Neural cell (in vitro differentiated cells): ENCODE measurements at places on chromosomes 3 and 15. TPM values are rescaled to one million over a fixed set of nuclear protein-coding genes. Genes with fewer than 3 reads are reported as not detected.

Gene MCTP2
- polyA plus RNA-seq = not detected in 2 replicates

Gene AHSG
- 0.40 and 1.1 TPM in 2 replicates for polyA plus RNA-seq

Gene BMF
- 5.7 and 5.8 TPM in 2 replicates for polyA plus RNA-seq

Gene HTR3E
- not detected in 2 replicates for polyA plus RNA-seq

Gene STRIT1
- 1.1 and 1.2 TPM in 2 replicates for polyA plus RNA-seq

Gene C3orf85
- not detected in 2 replicates for polyA plus RNA-seq

Gene CMC1
- 8.1 and 8.7 TPM in 2 replicates for polyA plus RNA-seq

Gene NAA80
- polyA plus RNA-seq = 4.6 and 5.3 TPM in 2 replicates

Gene KIAA1143
- polyA plus RNA-seq = 17.6 and 18.4 TPM in 2 replicates

Gene NDUFB4
- polyA plus RNA-seq = 154 and 170 TPM in 2 replicates

Gene CELF6
- polyA plus RNA-seq = 68.6 and 90.1 TPM in 2 replicates

Gene SLC51B
- not detected in 2 replicates for polyA plus RNA-seq

Gene DCLK3
- 0.84 and 1.5 TPM in 2 replicates for polyA plus RNA-seq

Gene ACTRT3
- not detected in 2 replicates for polyA plus RNA-seq

Gene PFKFB4
- 29.4 and 32.4 TPM in 2 replicates for polyA plus RNA-seq

Gene CISH
- polyA plus RNA-seq = not detected in 2 replicates

Gene GPR149
- 10.7 and 10.9 TPM in 2 replicates for polyA plus RNA-seq

Gene SNX1
- 35.7 and 44.7 TPM in 2 replicates for polyA plus RNA-seq

Gene SCN5A
- polyA plus RNA-seq = 0.24 TPM in 1 of 2 replicates, not detected in the other

Gene CFAP92
- polyA plus RNA-seq = 0.69 and 1.6 TPM in 2 replicates

Gene CAND2
- 17.3 and 21.8 TPM in 2 replicates for polyA plus RNA-seq

Gene GHSR
- not detected in 2 replicates for polyA plus RNA-seq

Gene DLEC1
- 0.25 and 0.44 TPM in 2 replicates for polyA plus RNA-seq

Gene MRPL46
- 32.8 and 41.0 TPM in 2 replicates for polyA plus RNA-seq

Gene OR5K2
- polyA plus RNA-seq = not detected in 2 replicates

Gene CPN2
- not detected in 2 replicates for polyA plus RNA-seq

Gene ZCWPW2
- polyA plus RNA-seq = 0.48 and 1.0 TPM in 2 replicates

Gene CHST14
- polyA plus RNA-seq = 0.56 and 0.71 TPM in 2 replicates

Gene GNAT1
- polyA plus RNA-seq = not detected in 2 replicates

Gene CD80
- not detected in 2 replicates for polyA plus RNA-seq

Gene C2CD4A
- not detected in 2 replicates for polyA plus RNA-seq

Gene FILIP1L
- 0.27 and 0.36 TPM in 2 replicates for polyA plus RNA-seq

Gene RBP2
- not detected in 2 replicates for polyA plus RNA-seq
